Activated B cell treated with CpG ODN at 0.5 μM for 24 hours (primary cell): ENCODE measurements at places on chromosomes 3 and 15. TPM values are rescaled to one million over a fixed set of nuclear protein-coding genes. Genes with fewer than 3 reads are reported as not detected.

DNA sequence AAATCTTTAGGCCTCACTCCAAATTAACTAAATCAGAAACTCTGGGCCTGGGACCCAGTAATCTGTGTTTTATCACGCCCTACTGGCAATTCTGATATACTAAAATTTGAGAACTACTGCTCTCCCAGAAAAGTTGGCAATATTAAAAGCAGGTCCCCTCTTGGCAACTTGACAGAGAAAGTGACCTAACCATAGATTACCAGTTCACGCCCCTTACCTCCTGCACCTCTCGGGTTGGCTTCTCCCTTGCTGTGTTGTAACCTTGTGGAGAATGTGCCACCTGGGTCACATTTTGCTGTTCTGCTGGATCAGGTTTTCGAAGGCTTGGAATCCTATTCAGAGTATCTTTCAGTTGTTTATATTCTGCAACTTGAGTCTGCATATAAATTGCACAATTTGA is 59.1 kb downstream of the GOLIM4 start:
- DNase-seq = no peak

GRCh38 chr15:24766511-24767133 is 91.0 kb downstream of the NPAP1 start:
- DNase-seq = no peak

DNA sequence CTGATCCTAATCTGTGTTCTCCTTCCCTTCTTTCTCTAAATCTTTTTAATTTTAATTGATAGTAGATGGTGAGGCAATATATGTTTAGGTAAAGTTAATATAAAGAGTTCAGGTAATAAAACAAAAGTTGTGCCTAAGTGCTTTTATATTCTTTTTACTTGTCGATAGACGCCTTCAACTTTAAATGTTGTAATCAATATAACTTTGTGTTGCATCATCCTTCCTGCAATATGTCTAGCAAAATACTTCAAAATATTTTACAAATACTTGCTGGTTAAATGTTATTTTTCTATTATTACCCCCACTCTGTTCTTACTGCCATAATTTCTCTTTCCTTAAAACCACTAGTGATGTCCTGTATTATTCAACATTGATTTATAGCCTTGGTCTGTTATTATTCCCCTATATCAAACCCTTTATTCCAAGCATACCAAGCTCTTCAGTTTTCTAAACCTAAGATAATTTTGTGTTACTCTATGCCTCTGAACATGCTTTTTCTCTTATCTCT is 92.4 kb downstream of the NAALADL2 start:
- DNase-seq = no peak

GRCh38 chr3:128447561-128448013 is 19.1 kb downstream of the DNAJB8 start:
- no peak for DNase-seq

The RAD18 gene
- 16.6 and 21.6 TPM in 2 replicates for total RNA-seq

The BCHE gene
- total RNA-seq = not detected in 2 replicates

GRCh38 chr3:160709477-160710182 is 32.7 kb downstream of the ARL14 start:
- DNase-seq = no peak

- no peak for DNase-seq
These were observed 150.3 kb downstream of the ALCAM start for GRCh38 chr3:105516972-105517371.

DNA sequence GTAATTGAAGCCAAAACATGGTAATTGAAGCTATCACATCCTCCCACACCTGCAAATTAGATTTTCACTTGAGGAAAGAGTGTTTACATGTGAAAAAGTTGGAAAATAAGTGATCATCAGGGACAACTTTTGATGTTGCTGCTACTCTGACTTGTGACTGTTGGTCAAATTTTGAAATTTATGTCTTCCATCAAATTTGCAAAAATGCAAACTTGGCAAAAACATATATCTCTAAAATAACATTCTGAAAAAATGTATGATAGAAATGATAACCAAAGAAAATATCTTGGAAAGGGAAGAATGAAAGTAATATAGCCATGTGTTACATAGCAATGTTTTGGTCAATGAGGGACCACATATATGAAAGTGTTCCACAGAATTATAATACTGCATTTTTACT is 703.9 kb upstream of the SEMA6D start:
- DNase-seq = no peak

The CMTM8 gene
- total RNA-seq = 0.24 TPM in 1 of 2 replicates, not detected in the other

The ASB14 gene
- total RNA-seq = not detected in 2 replicates

The BNC1 gene
- not detected in 2 replicates for total RNA-seq

DNA sequence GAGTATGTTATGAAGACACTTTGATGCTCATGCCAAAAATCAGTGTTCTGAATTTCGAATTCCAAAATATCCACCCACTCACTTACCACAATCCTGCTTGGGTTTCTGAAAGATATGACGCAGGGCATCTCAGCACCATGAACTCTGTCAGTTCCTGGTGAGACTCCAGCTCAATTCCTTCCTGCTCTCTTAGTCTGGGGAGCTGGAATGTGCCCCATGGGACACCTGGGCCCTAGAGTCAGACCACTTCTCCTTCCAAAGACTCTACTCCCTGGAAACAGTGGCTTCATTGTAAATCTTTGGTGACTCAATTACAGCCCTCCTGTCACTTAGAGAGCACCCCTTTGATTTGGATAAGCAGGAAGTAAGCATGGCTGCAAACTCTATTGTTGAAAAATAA is 50.5 kb downstream of the CD86 start:
- DNase-seq = no peak

GRCh38 chr3:117018655-117019054 is 309.1 kb downstream of the TUSC7 start:
- DNase-seq = no peak

- no peak for DNase-seq
These were observed 1.4 kb downstream of the DLEC1 start for GRCh38 chr3:38040401-38040800.
